Uterus (tissue), 4 donors: ENCODE measurements at places on chromosomes 13 and 19.
A peak's percentile ranks its signal among the peaks of the same experiment; 100 is the strongest.

DNA sequence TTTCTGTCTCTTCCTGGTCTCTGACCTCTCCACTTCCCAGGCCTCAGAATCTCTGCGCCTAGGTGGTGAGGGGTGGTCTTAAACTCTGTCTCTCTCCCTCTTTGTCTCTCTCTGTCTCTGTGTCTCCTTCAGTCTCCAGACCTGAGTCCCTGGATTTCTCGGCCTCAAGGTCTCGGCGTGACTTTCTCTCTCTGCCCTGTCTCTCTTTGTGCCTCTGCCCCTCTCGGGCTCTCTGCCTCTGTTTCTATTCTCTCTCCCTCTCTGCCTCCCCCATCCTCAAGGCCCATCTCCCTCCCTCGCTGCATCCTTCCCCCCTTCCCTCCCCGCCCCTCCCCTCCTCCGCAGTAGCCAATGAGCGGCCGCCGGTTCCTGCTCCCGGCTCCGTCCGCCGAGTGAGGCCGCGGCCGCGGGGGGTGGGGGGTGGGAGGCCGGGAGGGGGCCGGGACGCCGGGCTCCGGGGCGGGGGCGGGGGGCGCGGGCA lies at the start of gene CACNG7:
Gene CACNG7 (plus strand): TSS at position 344 of the 481 bp plus-strand sequence. CDS start 3,554 bp downstream, outside the sequence.
- no peaks in the 10 kb centered on the region for H3K4me1 ChIP-seq
- H3K27me3 ChIP-seq = peaks cover 15% of the 10 kb centered on the region
- H3K4me3 ChIP-seq = no peak within 1 kb of the TSS
- no peaks in the 10 kb centered on the region for H3K36me3 ChIP-seq
- no peak within 1 kb of the TSS for H3K27ac ChIP-seq

DNA sequence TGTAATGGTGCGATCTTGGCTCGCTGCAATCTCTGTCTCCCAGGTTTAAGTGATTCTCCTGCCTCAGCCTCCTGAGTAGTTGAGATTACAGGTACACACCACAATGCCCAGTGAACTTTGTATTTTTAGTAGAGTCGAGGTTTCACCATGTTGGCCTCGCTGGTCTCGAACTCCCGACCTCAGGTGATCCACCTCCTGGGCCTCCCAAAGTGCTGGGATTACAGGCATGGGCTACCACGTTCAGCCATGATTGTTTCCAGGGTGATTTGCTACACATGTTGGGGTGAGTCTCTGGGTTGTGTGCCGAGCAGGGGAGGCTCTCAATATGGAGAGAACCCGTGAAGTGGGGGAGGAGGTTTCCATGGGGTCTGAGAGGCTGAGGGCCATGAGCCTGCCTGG lies 24.8 kb upstream of the CEACAM21 start:
- H3K4me3 ChIP-seq = no peak overlapping the region
- H3K36me3 ChIP-seq = no peaks in the 10 kb centered on the region
- H3K4me1 ChIP-seq = no peaks in the 10 kb centered on the region
- DNase-seq = no peak

GRCh38 chr13:109101550-109102144 lies 472.2 kb downstream of the MYO16 start:
- H3K4me3 ChIP-seq = no peak overlapping the region
- H3K36me3 ChIP-seq = no peaks in the 10 kb centered on the region
- no peaks in the 10 kb centered on the region for H3K27me3 ChIP-seq

- no peaks in the 10 kb centered on the region for H3K27me3 ChIP-seq
- H3K4me3 ChIP-seq = no peak overlapping the region
- no peaks in the 10 kb centered on the region for H3K4me1 ChIP-seq
- H3K27ac ChIP-seq = no peak overlapping the region
- no peak for DNase-seq
Observed at GRCh38 chr19:57302020-57302465, 18.2 kb upstream of the ZNF543 start.

DNA sequence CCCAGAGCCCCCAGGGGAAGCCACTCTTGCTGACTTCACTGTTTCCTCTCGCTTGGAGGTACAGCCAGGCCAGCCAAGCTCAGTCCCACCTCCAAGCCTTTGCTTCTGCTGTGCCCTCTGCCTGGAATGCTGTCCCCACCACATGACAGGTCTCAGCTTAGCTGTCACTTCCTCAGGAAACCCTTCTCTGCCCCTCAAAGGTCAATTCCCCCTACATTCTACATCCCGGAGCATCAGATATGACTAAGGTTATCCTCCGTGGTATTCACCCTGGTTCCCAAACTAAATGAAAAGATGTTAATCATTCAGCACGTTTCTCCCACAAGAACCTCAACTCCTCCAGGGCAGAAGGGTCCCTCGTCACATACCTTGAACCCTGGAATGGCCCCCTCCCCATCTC lies 53.5 kb downstream of the PTPRS start:
- no peaks in the 10 kb centered on the region for H3K27me3 ChIP-seq
- no peak overlapping the region for H3K27ac ChIP-seq
- H3K4me3 ChIP-seq = no peak overlapping the region
- H3K4me1 ChIP-seq = peaks cover 30% of the 10 kb centered on the region
- DNase-seq = no peak

DNA sequence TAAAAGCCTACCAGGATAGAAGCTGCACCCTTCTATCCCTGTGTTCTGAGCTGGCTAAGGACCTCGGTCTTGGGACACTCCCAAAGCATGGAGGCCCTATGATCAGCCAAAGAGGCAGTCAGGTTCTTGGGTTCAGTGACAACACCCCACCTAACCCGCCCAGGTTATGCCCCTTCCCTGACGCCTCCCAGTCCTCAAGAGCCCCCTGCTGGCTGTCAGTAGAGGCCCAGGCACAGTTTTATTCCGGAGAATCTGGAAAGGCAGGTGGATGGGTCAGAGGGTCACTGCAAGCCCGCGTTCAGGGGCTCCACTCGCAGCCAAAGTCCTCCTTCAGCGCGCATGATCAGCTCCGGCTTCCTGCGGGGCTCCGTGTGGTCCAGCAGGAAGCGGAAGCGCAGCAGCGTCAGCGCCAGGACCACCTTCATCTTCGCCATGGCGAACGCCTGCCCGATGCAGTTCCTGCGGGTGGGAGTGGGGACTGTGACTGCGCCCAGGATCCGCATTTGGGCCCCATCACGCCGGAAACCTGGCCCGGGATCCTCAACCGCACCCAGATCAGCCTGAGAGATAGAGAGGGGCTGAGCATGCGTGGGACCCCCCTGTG lies 22.3 kb downstream of the OR10H3 start:
- H3K36me3 ChIP-seq = no peaks in the 10 kb centered on the region
- DNase-seq = no peak
- H3K27ac ChIP-seq = no peak overlapping the region
- H3K4me3 ChIP-seq = no peak overlapping the region
- H3K4me1 ChIP-seq = no peaks in the 10 kb centered on the region
- peaks cover 3% of the 10 kb centered on the region for H3K27me3 ChIP-seq

DNA sequence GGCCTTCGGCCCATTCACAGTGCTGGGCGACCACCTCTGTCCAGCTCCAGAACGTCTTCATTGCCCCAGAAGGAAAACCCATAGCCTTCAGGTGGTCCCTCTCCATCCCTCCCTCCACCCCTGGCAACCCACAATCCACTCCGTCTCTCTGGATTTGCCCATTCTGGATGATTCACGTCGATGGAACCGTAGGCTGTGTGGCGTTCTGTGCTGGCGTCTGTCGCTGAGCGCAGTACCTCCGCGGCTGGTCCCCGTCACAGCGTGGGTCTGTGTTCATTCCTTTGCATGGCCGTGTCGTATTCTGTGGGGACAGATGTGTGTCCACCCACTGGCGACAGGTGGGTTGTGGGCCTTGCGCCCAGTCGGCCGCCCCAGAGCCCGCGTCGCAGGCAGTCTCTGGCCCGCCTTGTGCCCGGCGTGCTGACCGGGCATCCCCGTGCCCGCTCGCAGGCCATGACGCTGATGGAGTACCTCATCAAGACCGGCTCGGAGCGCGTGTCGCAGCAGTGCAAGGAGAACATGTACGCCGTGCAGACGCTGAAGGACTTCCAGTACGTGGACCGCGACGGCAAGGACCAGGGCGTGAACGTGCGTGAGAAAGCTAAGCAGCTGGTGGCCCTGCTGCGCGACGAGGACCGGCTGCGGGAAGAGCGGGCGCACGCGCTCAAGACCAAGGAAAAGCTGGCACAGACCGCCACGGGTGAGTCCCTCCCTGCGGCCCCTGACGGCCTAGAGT lies 10.1 kb downstream of the EPN1 start:
- H3K36me3 ChIP-seq = no peaks in the 10 kb centered on the region
- H3K4me1 ChIP-seq = no peaks in the 10 kb centered on the region
- H3K27ac ChIP-seq = no peak overlapping the region
- no peak overlapping the region for H3K4me3 ChIP-seq

- DNase-seq = peak; percentile 46
- no peaks in the 10 kb centered on the region for H3K36me3 ChIP-seq
- peak overlapping the region; percentile 63 for H3K4me3 ChIP-seq
- H3K27ac ChIP-seq = no peak overlapping the region
- H3K27me3 ChIP-seq = no peaks in the 10 kb centered on the region
Observed at GRCh38 chr19:18202778-18203407, 949 bp downstream of the RAB3A start.

DNA sequence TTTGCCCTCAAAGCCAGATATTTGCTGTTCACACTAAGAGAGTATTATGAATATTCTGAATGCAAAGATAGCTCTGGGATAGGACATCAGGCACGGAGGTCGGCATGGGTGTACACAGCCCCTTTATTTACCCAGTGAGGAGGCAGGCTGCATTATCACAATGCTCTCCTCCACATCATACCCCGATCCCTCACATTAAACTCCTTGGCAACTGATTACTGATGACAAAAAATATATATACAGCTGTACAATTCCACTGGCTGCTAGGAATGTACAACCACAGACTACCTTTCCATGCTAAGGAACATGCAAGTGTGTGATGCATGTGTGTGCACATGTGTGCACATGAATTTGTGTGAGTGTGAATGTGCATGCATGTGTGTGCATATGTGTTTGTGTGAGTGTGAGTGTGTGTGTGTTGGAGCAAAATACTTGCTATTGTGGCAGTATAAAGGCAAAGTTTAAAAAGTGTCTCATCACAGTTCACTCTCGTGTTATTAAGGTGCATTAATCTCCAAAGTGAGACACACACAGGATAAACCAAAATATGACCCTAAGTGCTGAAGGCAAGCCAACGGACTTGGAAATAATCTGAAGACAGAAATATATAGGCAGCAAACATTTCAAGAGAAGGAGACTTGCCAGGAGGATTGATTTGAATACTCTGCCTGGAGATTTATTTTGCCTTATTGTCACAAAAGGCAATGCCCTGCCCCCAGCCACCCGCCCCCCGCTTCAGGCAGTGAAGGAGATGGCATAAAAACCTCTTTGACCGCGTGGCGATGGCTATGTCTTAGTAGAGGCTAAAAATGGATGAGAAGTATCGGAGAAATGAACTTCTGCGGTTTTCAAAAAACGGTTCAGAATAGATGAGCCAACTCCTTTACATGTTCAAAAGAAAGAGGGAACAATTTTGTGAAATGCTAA lies 274.8 kb downstream of the TSHZ3 start:
- DNase-seq = no peak
- no peak overlapping the region for H3K27ac ChIP-seq
- no peaks in the 10 kb centered on the region for H3K4me1 ChIP-seq
- H3K27me3 ChIP-seq = no peaks in the 10 kb centered on the region
- H3K36me3 ChIP-seq = no peaks in the 10 kb centered on the region

- H3K27me3 ChIP-seq = no peaks in the 10 kb centered on the region
- H3K4me3 ChIP-seq = no peak overlapping the region
- H3K27ac ChIP-seq = peak overlapping the region; percentile 15
- no peak for DNase-seq
- no peaks in the 10 kb centered on the region for H3K36me3 ChIP-seq
Observed at GRCh38 chr13:110640591-110641029, 25.3 kb downstream of the NAXD start.

DNA sequence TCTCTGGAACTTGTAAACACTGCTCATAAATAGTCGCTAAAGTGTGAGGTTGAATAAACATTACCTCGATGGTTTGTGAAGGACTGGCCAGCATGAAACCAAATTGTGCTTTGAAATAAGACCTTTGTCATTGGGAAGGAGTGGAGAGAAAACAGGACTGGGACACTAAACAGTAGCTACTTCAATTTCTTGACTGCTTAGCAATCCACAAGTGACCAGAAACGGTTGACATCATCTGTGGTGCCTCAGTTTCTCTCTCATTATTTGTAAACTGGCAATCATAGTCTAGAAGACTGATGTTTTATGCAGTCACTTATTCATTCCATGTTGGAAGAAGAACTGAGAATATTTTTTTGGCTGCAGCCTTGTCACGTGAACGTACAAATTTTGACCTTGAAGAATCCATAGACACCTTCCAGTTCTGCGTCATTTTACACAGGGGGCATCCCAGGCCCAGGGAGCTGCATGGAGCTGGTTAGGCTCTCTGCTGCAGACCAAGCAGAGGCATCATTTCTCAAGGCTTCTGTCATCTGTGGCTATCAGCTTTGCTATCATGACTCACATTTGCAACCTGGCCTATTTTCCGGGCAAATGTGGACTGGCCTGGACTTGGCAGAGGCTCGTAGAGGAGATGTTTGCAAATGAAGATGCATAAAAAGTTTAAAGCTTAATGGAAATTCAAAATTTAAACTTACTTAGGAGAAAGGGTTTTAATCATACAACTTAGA lies 391.8 kb downstream of the FGF9 start:
- no peaks in the 10 kb centered on the region for H3K27me3 ChIP-seq
- no peak overlapping the region for H3K27ac ChIP-seq
- no peak overlapping the region for H3K4me3 ChIP-seq
- H3K36me3 ChIP-seq = no peaks in the 10 kb centered on the region
- no peak for DNase-seq
- no peaks in the 10 kb centered on the region for H3K4me1 ChIP-seq

GRCh38 chr13:33080972-33081590 lies 64.9 kb downstream of the KL start:
- no peaks in the 10 kb centered on the region for H3K36me3 ChIP-seq
- no peaks in the 10 kb centered on the region for H3K4me1 ChIP-seq
- no peak overlapping the region for H3K4me3 ChIP-seq
- no peak overlapping the region for H3K27ac ChIP-seq
- no peaks in the 10 kb centered on the region for H3K27me3 ChIP-seq

GRCh38 chr19:53915000-53915399 lies 5.9 kb downstream of the CACNG7 start:
- H3K27me3 ChIP-seq = no peaks in the 10 kb centered on the region
- no peak overlapping the region for H3K4me3 ChIP-seq
- DNase-seq = no peak
- no peaks in the 10 kb centered on the region for H3K36me3 ChIP-seq
- H3K27ac ChIP-seq = no peak overlapping the region

- H3K27me3 ChIP-seq = no peaks in the 10 kb centered on the region
- H3K36me3 ChIP-seq = no peaks in the 10 kb centered on the region
- H3K4me1 ChIP-seq = no peaks in the 10 kb centered on the region
- DNase-seq = no peak
- H3K27ac ChIP-seq = no peak overlapping the region
Observed at GRCh38 chr19:50550594-50550966, 17.7 kb downstream of the LRRC4B start.

DNA sequence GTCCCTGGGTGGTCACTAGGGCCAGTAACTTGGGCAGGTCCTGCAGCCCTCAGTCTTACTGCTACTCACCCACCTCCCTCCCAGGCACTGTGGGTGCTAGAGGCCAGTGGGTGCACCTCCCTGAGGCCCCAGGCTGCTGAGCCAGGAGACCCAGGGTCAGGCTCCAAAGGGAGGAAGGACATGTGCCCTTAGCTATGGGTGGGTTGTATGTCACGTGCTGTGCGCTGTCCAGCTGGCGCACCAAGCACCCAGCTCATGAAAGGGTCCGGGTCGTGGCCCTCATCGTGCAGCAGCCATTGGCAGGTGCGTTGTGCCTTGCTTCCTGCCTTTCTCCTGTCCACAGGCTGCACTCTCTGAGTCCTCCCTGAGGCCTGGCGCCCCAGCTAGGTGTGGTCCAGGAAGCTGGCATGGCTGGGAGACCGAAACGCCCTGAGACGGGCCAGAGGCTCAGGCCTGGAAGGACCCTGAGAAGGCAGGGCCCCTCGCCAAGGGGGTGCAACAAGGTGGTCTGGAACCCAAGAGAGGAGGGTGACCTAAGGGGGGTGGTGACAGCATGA lies 47.0 kb upstream of the KCTD15 start:
- no peak overlapping the region for H3K27ac ChIP-seq
- DNase-seq = no peak
- H3K36me3 ChIP-seq = no peaks in the 10 kb centered on the region
- no peaks in the 10 kb centered on the region for H3K27me3 ChIP-seq
- H3K4me3 ChIP-seq = no peak overlapping the region
- H3K4me1 ChIP-seq = no peaks in the 10 kb centered on the region
